DMS 273 treated with DMSO at 0.1 percent for 48 hours (cell line): ENCODE measurements at places on chromosomes 11 and 22.

GRCh38 chr22:38162881-38163843, 18.5 kb downstream of the PLA2G6 start:
- DNase-seq, result no peak

- DNase-seq, result no peak
These were observed 102.0 kb downstream of the ZNF280B start for GRCh38 chr22:22406445-22407027.

DNA sequence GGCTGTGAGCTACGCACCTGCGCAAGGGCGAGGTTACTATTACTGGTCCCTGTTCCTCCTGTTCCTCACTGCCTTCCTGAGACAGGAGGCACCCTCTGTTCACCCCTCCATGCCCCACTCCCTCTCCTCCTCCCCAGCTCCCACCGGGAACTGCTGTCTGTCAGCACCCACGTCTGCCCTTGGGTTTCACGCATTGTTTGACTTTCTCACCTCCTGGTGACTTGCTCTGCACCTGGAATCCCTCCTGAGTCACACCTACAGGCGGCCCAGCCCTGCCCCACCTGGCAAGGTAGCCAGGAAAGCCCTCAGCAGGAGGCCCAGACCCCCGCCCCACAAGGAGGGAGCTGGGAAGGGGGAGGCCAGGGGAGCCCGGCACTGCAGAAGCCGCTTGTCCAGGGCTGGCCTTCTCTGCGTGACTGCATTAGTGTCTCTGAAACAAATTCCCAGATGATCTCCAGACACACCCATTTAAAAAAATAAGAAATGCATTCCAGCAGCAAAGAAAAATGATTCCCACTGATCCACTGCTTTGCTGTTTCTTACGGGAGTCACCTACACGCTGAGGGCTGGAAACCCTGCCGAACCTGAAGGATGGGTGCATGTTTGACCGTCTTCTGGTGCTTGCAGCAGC, 86.4 kb downstream of the CELSR1 start:
- no peak for DNase-seq

DNA sequence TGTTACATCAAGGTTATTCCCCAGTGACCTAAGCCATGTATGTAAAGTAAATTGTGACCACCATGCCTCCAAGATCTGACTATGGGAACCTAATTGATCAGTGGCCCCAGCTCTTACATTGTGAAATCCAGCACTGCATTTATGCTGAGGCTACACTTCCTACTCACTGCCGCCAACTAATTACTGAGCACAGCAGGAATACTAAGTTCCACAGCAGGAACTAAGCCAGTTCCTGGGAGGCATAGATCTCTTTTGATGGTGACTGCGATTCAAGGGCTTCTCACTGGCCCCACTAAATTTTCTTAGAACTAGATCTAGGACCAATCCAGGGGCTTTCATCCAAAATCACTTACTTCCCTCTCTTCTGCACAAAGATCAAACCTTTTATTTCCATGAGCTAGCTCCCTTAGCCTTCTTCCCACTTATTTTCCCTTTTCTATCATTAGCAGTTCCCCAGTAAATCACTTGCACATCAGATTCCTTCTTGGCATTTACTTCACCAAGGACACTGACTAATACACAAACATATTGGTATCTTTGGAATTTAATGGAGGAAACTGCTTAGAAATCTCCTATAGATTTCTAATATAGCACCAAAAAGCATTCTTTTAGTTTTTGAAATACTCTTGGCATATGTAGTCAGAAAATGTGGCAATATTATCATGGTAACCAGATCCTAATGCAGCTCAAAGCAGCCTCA, 46.0 kb downstream of the CNTN5 start:
- no peak for DNase-seq

DNA sequence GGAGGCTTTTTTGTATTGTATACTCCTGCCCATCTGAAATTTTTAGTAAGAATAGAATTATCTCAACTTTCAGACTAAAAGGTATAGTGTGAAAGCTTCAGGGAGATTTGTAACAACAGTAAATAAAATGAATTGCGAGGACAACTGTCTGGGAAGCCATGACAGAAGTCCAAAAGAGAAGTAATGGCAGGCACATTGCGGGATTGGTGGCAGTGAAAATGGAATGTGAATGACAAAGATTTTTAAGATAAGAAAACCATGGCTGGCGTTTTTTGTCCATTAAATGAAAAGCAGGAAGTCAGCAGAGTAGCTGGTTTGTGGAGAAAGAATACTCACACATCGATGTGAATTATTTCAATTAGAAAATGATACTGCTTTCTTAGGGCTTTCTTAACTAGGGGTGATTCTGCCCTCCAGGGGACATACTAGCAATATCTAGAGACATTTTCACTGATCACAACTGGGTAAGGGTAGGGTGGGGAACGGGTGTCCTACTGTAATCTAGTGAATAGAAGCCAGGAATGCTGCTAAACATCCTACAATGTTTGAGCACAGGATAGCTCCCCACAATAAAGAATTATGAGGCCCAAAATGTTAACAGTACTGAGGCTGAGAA, 1.6 kb downstream of the NPAT start:
- no peak for DNase-seq

- no peak for DNase-seq
These were observed 68.1 kb downstream of the PDE2A start for GRCh38 chr11:72605973-72606747.

- DNase-seq, result no peak
These were observed 14.5 kb downstream of the EMSY start for GRCh38 chr11:76459299-76459698.

GRCh38 chr11:76806131-76806530, 23.0 kb downstream of the TSKU start:
- DNase-seq, result no peak

GRCh38 chr22:50477923-50478322, 3.1 kb upstream of the SBF1 start:
- no peak for DNase-seq

DNA sequence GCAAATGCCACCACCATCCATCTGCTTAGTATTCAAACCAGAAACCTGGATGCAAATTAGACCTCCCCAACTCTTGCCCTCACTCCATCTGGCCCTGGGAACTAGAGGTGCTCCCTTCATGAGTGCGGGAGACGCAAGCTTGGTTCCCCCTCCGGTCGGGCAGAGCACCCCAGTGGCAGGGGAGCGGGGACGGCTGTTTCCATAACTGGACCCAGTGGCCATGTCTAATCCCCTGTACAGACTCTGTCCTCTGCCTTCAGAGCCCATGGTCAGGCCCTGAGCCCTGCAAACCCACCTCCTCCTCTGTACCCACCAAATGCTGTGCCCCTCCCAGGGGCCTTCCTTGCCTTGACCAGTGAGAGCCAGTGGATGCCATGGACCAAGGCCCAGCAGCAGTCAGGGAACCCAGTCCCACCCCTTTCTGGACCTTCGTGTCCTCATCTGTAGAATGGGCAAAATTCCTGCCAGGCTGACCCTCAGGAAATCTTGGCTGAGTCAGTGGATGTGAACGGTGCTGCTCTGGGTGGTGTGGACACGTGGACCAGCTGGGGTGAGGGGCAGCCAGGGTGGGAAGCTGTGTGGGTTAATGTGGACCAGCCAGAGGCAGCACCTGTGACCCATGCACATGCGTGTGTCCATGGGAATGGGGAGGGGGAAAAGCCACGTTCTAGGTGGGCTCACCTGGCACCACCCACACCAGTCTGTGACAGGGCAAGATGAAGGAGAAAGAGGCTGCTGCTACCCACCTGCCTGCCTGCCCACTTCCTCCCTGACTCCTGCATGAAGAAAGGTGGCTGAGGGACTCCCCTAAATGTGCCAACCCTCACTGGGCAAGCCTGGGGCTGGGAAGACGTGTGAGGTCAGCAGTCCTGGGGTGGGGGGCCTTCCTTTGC, 72.8 kb downstream of the LRRC32 start:
- no peak for DNase-seq

- DNase-seq, result no peak
These were observed 88.2 kb upstream of the DDI1 start for GRCh38 chr11:103948187-103948763.
